Gastrocnemius medialis (tissue), 4 donors: ENCODE measurements at places on chromosomes 12 and 14.

- no peaks in the 10 kb centered on the region for H3K27me3 ChIP-seq
- no peak overlapping the region for H3K27ac ChIP-seq
- H3K4me1 ChIP-seq, result no peaks in the 10 kb centered on the region
- no peak overlapping the region for H3K4me3 ChIP-seq
- no peaks in the 10 kb centered on the region for H3K36me3 ChIP-seq
- DNase-seq, result no peak
Observed at GRCh38 chr12:103877288-103877687, 36.3 kb upstream of the NT5DC3 start.

DNA sequence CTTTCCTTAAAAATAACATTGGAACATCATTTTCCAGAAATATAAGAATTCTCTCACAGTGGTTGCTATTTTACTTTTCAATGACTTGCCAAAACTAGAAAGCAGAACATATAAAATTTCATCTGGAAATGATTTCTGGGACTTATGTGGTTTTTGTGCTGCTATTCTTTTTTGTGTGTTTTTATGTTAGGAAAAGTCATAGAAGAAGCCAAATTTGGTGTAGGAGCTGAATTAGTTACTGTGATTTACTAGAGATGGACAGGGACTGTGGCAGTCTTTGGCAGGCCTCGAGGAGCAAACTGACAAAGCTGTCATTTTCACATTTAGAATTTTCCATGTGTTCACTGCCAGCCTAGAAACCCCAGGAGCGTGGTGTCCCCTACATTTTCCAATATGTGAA, 38.3 kb upstream of the LDHB start:
- no peak for DNase-seq
- no peak overlapping the region for H3K4me3 ChIP-seq
- no peak overlapping the region for H3K27ac ChIP-seq
- no peaks in the 10 kb centered on the region for H3K36me3 ChIP-seq
- no peaks in the 10 kb centered on the region for H3K27me3 ChIP-seq
- H3K4me1 ChIP-seq, result no peaks in the 10 kb centered on the region

GRCh38 chr12:10289005-10289754, 18.5 kb upstream of the KLRD1 start:
- H3K27me3 ChIP-seq, result no peaks in the 10 kb centered on the region
- no peaks in the 10 kb centered on the region for H3K4me1 ChIP-seq
- H3K27ac ChIP-seq, result no peak overlapping the region
- H3K36me3 ChIP-seq, result no peaks in the 10 kb centered on the region

GRCh38 chr12:6332459-6332858, 9.4 kb downstream of the TNFRSF1A start:
- H3K27ac ChIP-seq, result peak overlapping the region; percentile 92
- no peak overlapping the region for H3K4me3 ChIP-seq
- H3K27me3 ChIP-seq, result no peaks in the 10 kb centered on the region
- peaks cover 71% of the 10 kb centered on the region for H3K36me3 ChIP-seq

DNA sequence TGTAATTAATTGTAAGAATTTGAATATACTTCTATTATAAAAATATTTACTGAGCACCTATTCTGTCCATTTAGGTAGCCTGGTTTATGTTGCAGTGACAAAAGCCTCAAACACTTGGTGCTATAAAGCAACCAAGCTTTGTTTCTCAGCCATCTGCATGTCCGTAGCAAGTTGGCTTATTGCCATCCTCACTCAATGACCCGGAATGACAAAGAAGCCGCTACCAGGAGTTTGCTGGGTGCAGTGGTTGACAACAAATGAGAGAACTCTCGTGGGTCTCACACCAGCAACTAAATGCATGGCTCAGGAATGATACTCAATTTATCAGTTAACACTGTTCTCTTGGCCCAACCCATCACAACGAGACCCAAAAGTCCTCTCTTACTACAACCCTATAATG, 553.1 kb downstream of the DIO2 start:
- no peak for DNase-seq
- H3K4me3 ChIP-seq, result no peak overlapping the region
- H3K4me1 ChIP-seq, result no peaks in the 10 kb centered on the region

- H3K27ac ChIP-seq, result no peak overlapping the region
- no peak for DNase-seq
- peaks cover 5% of the 10 kb centered on the region for H3K4me1 ChIP-seq
- H3K4me3 ChIP-seq, result no peak overlapping the region
- H3K36me3 ChIP-seq, result no peaks in the 10 kb centered on the region
Observed at GRCh38 chr14:79693935-79694334, 517.4 kb downstream of the DIO2 start.

- H3K27ac ChIP-seq, result peak overlapping the region; percentile 51
- no peak overlapping the region for H3K4me3 ChIP-seq
- peaks cover 51% of the 10 kb centered on the region for H3K36me3 ChIP-seq
- H3K27me3 ChIP-seq, result no peaks in the 10 kb centered on the region
Observed at GRCh38 chr14:23129759-23130316, 10.8 kb upstream of the CEBPE start.

- H3K4me1 ChIP-seq, result peaks cover 7% of the 10 kb centered on the region
- no peaks in the 10 kb centered on the region for H3K27me3 ChIP-seq
- H3K4me3 ChIP-seq, result no peak overlapping the region
- H3K27ac ChIP-seq, result no peak overlapping the region
- H3K36me3 ChIP-seq, result peaks cover 11% of the 10 kb centered on the region
Observed at GRCh38 chr14:55359307-55359706, 52.3 kb downstream of the ATG14 start.

DNA sequence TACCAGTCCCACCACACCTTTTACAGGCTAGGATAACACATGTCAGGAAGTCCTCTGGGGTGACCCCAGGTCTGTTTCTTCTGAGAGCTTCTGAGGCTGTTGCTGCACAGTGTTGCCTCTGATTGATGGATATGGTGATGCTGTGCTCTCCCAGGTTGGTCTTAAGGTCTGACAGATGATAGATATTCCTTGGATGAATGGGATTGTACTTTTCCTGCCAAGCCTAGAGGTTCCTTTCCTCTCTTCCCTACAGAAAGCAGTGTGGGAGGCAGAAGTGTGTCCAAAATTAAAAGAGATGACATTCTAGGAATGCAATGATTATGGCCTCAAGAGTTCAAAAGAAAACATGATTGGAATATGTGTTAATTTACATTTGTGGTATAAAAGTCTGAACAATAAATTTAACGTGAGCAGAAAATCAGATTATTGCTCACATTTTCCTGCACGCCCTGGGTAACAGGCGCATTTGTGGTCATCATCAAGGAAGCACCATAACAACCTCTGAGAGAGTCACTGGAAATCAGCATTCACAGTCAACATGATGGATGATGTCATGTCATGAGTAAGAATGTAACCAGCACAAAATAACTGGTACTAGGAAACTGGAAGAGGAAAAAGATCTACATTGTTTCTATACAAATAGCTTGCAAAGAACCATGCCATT, 73.7 kb downstream of the BBS10 start:
- H3K4me3 ChIP-seq, result no peak overlapping the region
- H3K27ac ChIP-seq, result no peak overlapping the region
- peaks cover 5% of the 10 kb centered on the region for H3K4me1 ChIP-seq
- H3K36me3 ChIP-seq, result no peaks in the 10 kb centered on the region
- H3K27me3 ChIP-seq, result no peaks in the 10 kb centered on the region

GRCh38 chr12:82942521-82942920, 255.8 kb downstream of the TMTC2 start:
- H3K4me1 ChIP-seq, result no peaks in the 10 kb centered on the region
- H3K27me3 ChIP-seq, result no peaks in the 10 kb centered on the region
- DNase-seq, result no peak
- H3K27ac ChIP-seq, result no peak overlapping the region
- H3K4me3 ChIP-seq, result no peak overlapping the region

DNA sequence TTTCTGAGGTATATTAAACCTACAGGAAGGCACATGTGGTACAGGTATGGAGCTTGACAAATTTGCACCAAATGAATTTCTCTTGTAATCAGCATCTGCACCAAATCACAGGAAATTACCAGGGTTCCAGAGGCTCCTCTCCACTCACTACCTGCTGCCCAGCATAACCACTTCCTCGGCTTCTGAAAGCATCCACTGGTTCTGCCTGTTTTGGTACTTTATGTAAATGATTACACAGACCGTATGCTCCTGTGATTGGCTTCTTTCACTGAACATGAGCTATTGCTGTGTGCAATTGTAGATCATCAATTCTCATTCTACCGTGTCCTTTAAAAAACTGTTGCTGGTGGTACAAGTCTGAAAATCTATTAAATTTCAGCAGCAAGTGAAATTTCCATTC, 522.1 kb downstream of the TMEM132D start:
- no peaks in the 10 kb centered on the region for H3K27me3 ChIP-seq
- DNase-seq, result no peak
- no peaks in the 10 kb centered on the region for H3K4me1 ChIP-seq

DNA sequence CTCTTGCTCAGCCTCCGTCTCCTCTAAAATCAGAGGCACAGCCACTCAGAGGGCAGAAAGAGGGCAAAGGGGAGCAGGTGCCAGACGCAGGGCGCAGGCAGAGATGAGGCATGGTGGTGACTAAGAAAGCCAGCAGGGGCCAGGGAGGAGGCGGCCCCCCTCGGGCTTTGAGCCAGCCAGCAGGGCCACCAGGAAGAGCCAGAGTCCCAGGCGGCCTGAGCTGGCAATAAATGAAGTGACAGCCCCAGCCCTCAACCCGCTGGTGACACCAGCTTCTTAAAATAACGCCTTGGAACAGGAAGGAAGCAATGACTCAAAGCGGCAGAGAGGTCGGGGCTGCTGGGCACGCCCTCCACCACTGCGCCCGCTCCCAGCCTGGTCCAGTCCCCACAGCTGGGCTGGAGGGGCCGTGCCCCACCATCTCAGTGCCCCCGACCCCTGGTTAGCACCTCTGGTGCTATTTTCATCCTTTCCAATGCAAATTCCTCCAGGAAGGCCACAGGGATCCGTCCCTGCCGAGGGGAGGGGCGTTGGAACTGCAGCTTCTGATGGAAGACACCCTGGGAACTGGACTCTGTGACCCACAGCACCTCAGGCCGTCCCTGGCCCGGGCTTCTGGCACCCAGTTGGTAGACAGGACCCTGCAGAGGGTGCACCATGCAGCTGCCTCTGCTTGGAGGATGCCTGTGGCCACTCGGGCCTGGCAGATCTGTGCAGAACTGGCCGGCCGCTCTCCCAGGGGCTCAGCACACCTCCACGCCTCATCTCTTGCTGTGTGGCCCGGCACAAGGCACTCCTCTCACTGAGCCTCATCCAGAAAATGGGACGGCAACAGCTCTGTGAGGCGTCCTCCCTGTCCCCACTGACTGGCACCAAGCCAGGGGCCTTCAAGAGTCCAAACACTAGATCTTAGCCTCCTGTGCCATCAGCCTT, 113.7 kb downstream of the NCOR2 start:
- peak overlapping the region; percentile 99 for H3K27ac ChIP-seq
- peaks cover 68% of the 10 kb centered on the region for H3K4me1 ChIP-seq
- H3K36me3 ChIP-seq, result no peaks in the 10 kb centered on the region
- DNase-seq, result peak; percentile 96
- no peaks in the 10 kb centered on the region for H3K27me3 ChIP-seq
- H3K4me3 ChIP-seq, result peak overlapping the region; percentile 21

GRCh38 chr14:94612580-94613554, 676 bp downstream of the SERPINA3 start:
- DNase-seq, result no peak
- peak overlapping the region; percentile 31 for H3K27ac ChIP-seq
- H3K36me3 ChIP-seq, result no peaks in the 10 kb centered on the region

- DNase-seq, result no peak
- no peak overlapping the region for H3K27ac ChIP-seq
- H3K36me3 ChIP-seq, result no peaks in the 10 kb centered on the region
Observed at GRCh38 chr12:4833524-4833923, 76.2 kb upstream of the KCNA1 start.

DNA sequence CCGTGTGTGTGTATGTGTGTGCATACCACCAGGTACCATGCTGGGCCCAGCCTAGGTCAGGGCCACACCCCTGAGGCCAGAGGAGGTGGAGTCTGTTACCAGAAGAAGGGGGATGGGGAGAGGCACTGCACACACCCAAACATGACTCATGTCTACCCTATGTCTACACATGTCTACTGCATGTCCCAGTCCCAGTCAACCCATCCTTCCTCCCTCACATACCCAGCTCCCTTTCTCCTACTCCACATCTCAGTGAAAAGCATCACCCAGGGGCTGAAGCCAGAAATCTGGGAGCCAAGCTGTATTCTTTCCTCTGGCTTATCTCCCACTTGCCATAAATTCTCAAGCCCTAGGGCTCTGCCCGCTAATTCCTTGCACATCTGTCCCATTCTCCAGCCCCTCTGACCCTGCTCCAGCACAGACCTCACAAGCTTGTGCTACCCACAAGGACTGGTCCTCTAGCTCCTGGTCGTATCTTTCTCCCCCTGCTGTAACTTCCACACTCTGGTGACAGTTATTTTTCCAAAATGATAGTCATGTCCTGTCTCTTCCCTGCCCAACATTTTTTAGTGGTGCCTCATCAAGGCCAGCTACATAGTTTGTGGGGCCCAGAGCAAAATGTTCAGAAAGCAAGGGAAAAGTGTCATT, 18.0 kb upstream of the APPL2 start:
- H3K4me1 ChIP-seq, result no peaks in the 10 kb centered on the region
- no peaks in the 10 kb centered on the region for H3K36me3 ChIP-seq
- H3K27me3 ChIP-seq, result no peaks in the 10 kb centered on the region
- no peak overlapping the region for H3K4me3 ChIP-seq

DNA sequence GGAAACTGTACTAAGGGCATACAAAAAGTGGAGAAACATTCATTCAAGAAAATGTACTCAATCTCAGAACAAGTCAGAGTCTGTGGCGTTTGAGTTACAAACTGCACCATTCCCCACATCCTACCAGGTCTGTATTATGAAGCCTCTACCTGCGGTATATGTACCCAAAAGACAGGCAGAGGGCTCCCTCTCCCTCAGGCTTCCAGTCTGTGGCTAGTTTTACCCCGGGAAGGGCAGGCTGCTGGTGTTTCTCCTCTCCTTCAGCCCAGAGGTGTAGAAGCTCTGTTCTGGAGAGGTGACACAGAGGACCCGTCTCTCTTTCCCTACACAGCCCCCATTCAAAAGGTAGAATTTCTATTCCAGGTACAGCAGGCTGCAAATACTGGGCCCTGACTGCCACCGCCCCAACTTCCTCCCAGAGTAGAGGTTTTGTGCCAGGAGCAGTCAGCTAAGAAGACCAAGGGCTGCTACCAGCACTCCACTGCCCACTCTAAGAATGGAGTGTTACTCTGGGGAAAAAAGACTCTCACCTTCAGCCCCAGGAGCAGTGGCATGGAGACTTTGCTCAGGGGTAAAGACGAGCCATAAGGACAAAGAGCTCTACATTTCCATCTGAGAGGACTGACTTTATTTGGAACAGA, 39.4 kb downstream of the PARP11 start:
- no peak for DNase-seq
- peaks cover 6% of the 10 kb centered on the region for H3K4me1 ChIP-seq
- H3K27me3 ChIP-seq, result no peaks in the 10 kb centered on the region
- no peak overlapping the region for H3K4me3 ChIP-seq
- H3K27ac ChIP-seq, result no peak overlapping the region

GRCh38 chr12:25578411-25579143, 25.5 kb upstream of the LMNTD1 start:
- H3K27me3 ChIP-seq, result no peaks in the 10 kb centered on the region
- no peak overlapping the region for H3K27ac ChIP-seq

- no peak for DNase-seq
- H3K4me3 ChIP-seq, result no peak overlapping the region
- H3K27me3 ChIP-seq, result no peaks in the 10 kb centered on the region
- H3K4me1 ChIP-seq, result peaks cover 12% of the 10 kb centered on the region
Observed at GRCh38 chr14:36313898-36314297, 6.5 kb downstream of the MBIP start.
